T1000 (cell line): ENCODE measurements at places on chromosomes 12 and 14.
A peak's percentile ranks its signal among the peaks of the same experiment; 100 is the strongest.

DNA sequence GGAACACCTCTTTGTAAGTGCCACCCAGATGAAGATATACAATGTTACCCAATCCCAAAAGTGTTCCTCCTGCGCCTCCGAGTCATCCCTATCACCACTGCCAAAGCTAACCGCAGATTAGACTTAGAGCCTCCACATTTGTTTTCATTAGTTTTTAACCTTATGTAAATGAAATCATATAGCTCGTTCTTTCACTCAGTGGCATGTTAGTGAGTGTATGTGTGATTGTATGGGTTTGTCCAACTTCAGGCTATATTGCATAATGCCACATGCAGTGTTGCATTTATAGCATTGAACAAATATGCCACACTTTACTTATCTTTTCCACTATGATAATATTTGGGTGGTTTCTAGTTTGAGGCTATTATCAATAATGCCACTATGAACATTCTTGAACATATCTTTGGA is 18.0 kb downstream of the MAP1LC3B2 start:
- DNase-seq: no peak

GRCh38 chr14:95959317-95959716 is 79.8 kb upstream of the C14orf132 start:
- no peak for DNase-seq

DNA sequence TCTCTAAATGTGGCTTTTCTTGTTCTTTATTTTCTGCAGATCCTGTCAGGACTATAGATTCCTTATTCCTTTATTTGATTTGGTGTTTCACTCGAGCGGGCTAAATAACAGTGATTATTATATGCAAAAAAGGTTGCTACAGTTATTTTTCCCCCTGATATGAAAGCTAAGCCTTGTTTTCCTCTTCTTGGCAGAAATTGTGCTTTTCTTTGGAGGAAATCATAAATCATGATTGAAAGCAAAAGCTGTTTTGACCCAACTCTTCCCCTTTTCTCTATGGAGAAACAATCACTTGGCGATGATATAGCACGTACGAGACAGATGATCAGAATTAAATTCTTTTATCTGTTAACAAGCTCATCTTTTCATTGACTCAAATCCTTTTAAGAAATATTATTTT is 31.4 kb downstream of the PPFIBP1 start:
- no peak for DNase-seq

DNA sequence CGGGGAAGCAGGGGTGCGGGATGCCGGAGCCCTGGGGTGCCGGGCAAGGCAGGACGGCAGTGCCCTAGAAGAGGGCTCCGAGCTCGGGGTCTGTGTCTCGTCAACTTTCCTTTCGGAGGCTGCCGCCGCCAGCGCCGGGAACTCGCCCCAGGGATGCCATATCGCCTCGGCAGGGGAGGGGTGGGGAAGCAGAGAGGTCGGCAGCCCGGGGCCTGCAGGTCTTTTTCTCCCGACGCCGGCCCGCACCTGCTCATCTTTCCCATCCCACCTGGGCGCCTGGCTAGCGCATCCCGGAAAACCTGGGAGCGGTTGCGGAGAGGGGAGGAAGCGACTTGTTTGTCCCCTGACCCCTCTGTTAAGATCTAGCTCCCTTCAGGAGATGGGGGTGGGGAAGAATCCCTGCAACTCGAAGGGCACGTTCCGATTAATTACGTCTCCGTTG is 547 bp downstream of the CNTN1 start:
- no peak for DNase-seq

GRCh38 chr14:74142523-74142922 is 57.8 kb downstream of the LIN52 start:
- no peak for DNase-seq

GRCh38 chr12:11814374-11814773 is 164.9 kb downstream of the ETV6 start:
- DNase-seq: no peak

DNA sequence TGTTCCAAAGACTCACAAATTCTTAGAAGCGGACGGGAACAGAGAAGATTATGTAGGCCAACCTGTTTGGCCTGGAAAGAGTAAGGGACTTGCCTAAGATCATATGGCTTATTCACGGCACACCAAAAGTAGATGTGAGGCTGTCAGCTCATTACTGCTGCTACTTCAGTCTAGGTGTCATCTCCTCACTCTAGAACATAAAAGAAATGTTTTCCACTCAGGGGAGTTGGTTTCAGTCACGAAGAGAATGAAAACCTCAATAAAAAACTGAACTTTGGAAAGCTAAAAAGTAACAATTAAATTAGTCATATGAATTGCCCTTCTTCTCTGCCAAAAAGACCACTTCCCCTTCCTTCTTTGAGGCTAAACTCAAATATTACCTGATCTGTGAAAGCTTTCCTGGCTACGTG is 658 bp upstream of the CEP128 start:
- no peak for DNase-seq

DNA sequence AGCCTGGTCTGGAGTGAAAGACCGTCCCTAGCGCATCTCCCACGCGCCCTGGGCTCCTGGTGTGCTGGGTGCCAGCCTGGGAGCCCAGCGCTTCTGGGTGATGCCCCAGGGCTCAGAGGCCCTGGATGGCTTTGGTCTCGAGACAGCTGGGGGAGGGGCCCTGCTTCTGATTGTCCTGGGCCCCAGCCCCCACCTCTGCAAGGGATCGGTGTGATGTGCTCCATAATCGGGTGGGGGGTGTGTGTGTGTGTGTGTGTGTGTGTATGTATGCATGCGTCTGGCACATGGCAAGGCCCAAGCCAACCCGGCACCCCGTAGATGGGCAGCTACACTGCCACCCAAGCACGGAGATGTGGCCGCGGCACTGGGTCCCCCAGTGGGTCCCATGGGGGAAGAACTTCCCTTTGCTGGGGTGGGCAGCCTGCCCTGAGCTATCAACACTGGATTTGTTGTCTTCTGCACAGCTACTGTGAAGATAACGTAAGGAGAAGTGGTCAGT is 3.1 kb downstream of the ZBTB42 start:
- no peak for DNase-seq

DNA sequence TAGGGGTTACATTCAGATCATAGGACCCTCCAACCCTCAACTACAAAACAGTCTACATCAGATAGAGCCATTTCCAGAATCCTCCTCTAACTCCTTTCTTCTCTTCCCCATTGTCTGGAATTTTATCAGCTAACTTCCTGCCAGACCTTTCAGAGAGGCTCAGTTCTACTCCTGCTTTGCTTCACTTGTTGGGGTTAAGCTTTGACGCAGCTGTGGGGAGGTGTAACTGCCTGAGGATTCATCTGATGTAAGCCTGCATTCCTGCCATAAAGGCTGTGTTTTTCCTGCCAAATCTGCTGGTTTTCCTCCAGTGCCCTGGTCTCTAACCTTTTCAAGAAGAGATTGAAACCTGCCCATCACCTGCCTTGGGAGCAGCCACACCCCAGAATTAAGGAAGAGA is 16.9 kb downstream of the DHRS2 start:
- no peak for DNase-seq

DNA sequence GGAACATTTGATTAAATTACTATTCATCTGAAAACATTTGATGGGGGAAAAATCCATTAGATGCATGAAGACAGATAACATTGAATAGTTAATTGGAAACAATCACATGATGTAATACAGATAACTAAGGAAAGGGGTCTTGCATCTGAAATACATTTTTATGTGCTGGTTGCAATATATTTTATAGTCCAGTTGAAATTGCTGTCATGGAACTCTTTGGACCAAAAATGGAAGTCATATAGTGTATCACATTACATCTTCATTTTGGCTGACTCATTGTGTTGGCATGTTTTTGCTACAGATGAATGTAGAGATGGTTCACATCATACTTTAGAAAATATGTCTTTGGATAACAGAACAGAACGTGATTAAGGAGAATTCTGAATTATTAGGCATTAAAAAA is 43.0 kb upstream of the GNPNAT1 start:
- no peak for DNase-seq

DNA sequence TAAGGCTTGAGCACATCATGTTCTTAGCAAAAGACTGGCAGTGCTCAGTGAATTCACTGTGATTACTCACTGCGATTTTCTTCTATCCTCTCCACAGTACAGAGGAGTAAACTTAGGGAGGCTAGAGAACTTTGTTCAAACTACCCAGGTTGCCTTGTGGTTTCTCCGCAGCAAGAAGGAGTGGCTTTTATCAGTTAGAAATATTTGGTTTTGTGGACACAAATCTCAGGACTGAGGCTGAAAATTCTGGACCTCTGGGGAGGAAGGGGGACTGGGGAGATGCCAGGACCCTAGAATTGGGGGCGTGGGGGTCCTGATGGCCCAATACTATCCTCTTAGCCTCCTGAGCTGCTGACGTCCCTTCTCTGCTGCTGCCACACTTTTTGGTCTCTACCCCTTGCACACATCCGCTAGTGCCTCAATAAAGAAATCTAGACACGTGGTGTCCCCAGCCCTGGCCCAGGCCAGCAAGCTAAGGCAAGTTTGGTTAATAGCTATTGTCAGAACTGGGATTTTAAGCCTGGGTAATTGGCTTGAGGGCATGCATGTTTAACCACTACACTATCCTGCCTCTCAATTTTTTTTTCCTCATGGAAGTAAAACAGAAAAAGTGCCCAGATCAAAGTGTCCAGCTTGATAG is 842 bp downstream of the OAS2 start:
- DNase-seq: no peak

DNA sequence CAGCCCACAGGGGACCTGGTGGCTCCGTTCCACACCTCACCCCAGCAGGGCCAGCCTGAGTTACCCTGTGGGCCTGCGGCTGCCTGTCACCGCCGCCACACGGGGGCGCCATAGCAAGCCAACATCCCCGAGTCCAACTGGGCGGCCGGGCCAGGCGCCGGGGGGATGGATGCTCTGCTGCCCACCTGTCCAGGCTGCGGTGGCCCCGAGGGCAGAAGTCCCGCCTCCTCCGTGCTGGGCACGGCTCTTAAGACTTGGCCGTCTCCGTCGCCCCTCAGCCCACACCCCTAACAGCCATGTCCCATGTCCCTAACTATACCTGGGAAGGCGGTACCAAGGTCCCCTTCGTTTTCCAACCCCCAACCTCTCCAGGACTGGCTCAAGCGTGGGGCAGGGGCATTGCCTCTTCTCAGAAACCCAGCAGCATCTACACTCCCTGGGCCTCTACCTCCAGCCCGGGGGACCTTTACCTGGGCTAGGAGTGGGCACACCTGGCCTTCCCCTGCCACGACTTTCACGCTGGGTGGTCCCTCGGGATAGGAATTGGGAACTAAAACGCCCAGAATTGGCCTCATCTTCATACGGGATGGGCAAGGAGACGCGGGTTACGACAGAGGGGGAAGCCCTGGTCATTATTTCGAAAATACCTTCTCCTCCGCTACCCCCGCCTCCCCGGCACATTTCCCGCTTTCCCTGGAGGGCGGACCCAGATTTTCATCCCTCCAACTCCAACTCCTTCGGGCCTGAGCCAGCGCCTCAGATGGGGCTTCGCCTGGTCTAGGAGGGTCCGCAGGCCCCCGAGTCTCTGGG is 1.1 kb upstream of the CYP46A1 start:
- peak; percentile 49 for DNase-seq

- DNase-seq: no peak
These were observed 386.1 kb downstream of the SEC23A start for GRCh38 chr14:38716926-38717325.

- DNase-seq: no peak
These were observed 35.0 kb downstream of the MAP4K5 start for GRCh38 chr14:50497351-50497750.

- DNase-seq: no peak
These were observed 194.3 kb downstream of the AEBP2 start for GRCh38 chr12:19633641-19634040.

GRCh38 chr12:92108651-92109050 is 37.0 kb downstream of the BTG1 start:
- no peak for DNase-seq

DNA sequence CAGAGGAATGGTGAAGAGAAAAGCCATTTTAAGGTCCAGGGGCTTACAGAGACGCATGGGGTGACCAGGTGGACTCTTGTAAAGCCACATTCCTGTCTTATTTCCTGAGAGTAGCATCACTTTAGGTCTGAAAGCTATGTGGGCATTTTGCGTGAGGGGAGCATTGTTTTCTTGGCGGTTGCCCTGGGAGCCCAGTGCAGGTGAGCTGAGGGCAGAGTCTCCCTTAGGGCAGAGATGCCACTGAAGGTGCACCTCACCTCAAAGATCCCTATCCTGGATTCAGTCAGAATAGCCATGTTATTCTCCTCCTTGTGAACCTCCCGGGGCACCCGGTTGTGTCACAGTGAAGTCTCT is 12.4 kb downstream of the GLRX5 start:
- no peak for DNase-seq

- no peak for DNase-seq
These were observed 48.8 kb downstream of the NINJ2 start for GRCh38 chr12:614411-614970.

DNA sequence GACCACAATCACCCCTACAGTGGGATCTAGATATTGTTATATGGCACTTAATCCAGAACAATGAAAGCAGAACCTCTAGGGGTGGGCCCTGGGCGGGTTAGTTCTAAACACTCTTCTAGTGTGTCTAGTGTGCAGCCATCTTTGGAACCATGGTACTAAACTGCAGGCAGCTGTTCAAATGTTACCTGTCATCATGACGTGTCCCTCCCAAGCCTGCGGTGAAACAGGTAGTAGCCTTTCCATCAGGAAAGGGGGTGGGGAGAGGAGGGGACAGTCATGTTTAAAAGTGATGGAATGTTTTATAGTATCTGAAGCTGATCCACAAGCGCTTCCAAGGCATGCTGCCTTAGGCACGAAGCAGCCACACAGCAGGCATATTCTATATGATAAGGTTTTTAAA is 122.6 kb upstream of the SLC35F4 start:
- no peak for DNase-seq

GRCh38 chr12:119828300-119828699 is 48.8 kb downstream of the CIT start:
- DNase-seq: no peak

DNA sequence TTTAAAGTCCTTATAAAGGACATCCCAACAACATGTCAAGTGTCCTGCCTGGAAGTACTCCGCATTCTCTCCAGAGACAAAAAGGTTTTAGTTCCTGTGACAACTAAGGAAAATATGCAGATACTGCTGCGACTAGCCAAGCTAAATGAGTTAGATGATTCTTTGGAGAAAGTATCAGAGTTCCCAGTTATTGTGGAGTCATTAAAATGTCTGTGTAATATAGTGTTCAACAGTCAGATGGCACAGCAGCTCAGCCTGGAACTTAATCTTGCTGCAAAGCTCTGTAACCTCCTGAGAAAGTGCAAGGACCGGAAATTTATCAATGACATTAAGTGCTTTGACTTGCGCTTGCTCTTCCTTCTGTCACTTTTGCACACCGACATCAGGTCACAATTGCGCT is 40.2 kb downstream of the RIC8B start:
- DNase-seq: no peak
